ENCODE measurements at places on chromosomes 3 and 15. TPM values are rescaled to one million over a fixed set of nuclear protein-coding genes. Genes with fewer than 3 reads are reported as not detected.

DNA sequence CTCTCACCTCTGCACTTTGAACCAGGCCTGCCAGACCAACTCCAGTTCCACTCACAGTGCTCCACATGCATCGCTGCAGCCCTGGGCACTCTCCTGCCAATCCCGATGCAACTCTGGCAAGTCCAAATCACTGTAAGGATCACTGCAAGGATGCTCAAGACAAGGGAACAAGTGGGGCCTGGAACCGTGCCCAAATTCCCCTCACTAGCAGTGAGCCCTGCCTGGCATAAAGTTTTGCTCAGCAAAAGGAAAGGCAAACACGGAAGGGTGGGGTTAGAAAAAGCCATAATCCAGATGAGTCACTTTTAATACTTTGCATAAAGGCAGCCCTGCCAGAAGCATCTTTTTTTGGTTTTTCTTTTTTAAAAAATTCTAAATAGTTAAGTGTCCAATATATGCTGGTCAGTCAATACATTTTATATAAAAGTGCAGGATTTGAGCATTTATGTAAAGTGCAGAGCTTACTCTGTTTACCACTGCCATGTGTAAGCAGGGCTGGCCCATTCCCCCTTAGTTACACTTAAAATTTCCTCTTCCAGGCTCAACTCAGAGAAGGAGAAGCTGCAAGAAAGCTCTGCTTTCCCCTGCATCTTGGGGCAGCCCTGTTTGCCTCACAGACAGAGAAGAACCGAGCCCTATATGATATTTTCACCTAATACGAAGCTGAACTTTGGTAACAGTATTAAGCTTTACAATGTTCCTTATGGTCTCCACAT lies 102.2 kb downstream of the CD47 start:
- peak; percentile 83 for DNase-seq

GRCh38 chr3:49619649-49620048 lies 54.5 kb upstream of the APEH start:
- DNase-seq = no peak

- peak; percentile 95 for DNase-seq
Measured at GRCh38 chr3:195914648-195915473, 6.5 kb upstream of the TNK2 start.

GRCh38 chr3:65398953-65399352 lies 639.8 kb downstream of the MAGI1 start:
- DNase-seq = no peak

Gene PAQR9
- not detected for total RNA-seq

- no peak for DNase-seq
Measured at GRCh38 chr3:75334299-75334698, 329.8 kb upstream of the FRG2C start.

GRCh38 chr3:21533002-21533401 lies 218.0 kb downstream of the ZNF385D start:
- DNase-seq = no peak

DNA sequence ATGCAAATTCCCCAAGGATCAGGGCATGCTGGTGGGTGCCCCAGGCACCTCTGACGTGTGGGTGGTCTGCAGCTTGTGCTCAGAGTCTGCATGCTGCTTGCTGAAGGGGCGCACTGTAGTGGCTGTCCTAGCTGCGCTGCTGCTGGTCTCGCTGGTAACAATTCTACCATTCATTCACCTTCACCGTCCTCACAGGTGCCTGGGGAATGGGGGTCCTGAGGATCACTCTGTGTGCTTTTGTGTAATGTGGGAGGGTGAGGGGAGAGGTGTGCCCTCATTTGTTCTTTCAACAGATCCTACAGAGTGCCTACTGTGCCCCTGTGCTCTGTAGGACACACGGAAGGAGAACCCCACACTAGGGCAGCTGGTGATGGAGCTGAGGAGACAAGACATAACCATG lies 2.1 kb upstream of the ITGA11 start:
- no peak for DNase-seq

DNA sequence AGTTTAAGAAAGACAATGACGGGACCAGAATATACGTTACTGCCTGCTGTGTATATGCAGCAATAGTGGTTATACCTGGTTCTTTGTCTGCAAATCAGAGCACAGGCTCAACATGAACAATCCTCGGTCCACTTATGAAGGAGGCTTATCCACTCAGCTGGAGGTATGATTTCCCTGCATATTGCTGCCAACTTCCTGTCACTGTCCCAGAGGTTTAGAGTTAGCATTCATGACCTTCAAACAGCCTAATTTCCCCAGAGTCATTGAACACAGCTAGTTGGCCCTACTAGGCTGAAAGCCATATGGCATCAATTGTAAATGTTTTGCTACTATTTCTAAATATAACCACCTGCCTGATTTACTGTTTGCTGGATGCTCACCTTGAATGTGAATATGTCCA lies 224.9 kb upstream of the ZNF717 start:
- DNase-seq = no peak

Gene PGBD4
- total RNA-seq = 1.3 TPM

GRCh38 chr3:95460274-95460673 lies 1354.1 kb upstream of the EPHA6 start:
- DNase-seq = no peak

Gene TSPAN3
- total RNA-seq = 359 TPM

GRCh38 chr3:152350139-152350538 lies 81.4 kb downstream of the MBNL1 start:
- DNase-seq = no peak

DNA sequence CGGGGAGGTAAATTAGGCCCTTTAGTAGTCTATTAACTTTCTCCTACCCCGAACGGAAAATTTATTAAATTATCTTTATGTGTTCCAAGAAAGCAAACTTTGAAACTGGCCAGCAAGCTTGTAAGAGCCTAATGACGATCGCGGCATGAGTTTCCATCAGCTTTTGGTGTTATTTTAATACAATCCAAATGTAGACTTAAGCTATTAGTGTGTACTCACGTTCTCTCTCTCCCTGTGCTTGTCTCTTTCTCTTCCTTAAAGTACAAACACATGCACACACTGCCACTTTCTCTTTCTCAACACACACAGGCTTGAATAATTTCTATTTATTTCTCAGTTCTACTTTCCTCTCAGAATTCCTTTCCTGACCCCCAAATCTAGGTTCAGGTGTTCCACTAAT lies 108.8 kb upstream of the MME start:
- DNase-seq = no peak

- DNase-seq = peak; percentile 72
Measured at GRCh38 chr3:172106989-172107388, 67.6 kb downstream of the FNDC3B start.

Gene CYP11A1
- 1.1 TPM for total RNA-seq

- no peak for DNase-seq
Measured at GRCh38 chr15:71888797-71889196, 78.4 kb downstream of the NR2E3 start.

Gene SCAP
- 66.5 TPM for total RNA-seq

- no peak for DNase-seq
Measured at GRCh38 chr15:49155834-49156627, 632 bp upstream of the COPS2 start.

DNA sequence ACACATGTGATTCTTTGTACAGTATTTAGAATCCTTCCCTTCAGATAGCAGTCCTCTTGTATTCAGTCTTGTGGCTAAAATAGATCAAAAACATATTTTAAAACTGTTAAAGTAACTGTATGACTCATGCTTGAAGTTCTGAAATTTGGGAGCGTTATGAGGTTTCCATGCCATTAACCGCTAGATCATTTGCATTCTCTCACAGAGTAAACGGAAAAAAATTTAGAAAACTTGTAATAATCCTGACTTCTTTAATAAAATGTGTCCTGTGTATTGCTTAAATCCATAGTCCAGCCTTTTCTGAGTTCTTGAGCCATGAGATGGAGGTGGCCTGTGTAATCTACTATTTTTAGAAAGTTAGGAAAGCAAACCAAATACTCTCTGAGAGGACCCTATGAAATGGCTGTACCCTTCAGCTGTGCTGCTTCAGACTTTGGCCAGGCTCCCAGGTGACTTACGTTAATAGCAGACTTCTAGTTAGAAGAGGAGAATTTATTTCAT lies 33.8 kb downstream of the MBNL1 start:
- DNase-seq = peak; percentile 72

DNA sequence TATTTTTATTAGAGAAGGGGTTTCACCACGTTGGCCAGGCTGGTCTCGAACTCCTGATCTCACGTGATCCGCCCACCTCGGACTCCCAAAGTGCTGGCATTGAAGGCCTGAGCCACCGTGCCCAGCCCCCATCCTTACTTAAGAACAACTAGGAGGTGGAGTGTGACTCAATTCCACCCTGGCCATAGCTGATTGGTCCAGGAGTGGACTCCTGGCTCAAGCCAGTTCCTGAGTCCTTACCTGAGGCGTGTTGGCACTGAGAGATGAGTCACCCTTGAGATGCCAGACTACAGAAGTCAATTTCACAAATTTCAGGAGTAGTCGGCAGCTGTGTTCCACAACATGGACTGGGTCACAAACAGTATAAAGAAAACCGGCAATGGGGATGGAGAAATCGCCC lies 124.2 kb downstream of the SHQ1 start:
- DNase-seq = no peak

Gene ARPP21
- not detected for total RNA-seq

DNA sequence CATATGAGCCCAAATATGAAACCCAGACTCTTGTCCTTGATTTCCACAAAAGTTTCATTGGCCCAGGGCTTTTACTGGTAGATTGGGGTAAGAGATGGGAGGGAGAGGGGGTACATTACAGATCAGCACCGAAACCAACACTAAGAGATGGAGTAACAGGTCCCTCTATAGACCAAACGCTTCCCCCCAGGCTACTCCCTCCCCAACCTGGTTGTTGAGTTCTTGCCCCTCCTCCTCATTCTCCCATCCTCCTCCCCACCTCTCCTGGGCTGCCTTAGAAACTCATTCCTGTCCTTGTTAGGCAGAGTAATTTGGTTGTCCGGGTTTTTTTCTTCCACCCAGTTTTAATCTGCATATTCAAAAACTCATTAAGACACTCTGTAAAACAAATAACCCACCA lies 74.1 kb downstream of the MESD start:
- DNase-seq = no peak

DNA sequence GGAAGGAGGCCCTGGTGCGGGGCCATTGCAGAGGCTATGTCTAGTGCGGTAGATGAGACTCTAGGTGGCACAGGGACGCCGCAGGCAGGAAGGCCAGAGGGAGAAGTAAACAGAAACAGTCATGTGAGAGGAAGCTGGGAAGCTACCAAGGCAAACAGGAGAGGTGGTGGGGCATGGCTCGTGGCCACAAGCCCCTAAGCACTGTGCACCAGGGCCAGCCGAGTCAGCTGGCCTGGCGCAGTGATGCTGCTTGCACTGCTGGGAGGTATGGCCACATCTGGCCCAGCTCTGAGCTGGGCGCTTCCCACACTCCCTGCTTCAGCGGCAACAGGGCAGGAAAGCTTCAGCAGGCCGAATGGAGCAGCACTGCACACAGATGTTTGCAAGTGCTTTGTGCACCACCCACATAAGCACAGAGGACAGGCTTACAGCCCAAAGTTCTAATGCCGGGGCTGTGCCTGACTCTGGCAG lies 76.6 kb downstream of the SRGAP3 start:
- no peak for DNase-seq

- DNase-seq = no peak
Measured at GRCh38 chr15:39583596-39584265, 2.9 kb downstream of the THBS1 start.

Gene COL6A6
- 34.8 TPM for total RNA-seq

Gene GOLGA8Q
- total RNA-seq = 2.3 TPM

GRCh38 chr3:133987136-133987535 lies 42.6 kb downstream of the SLCO2A1 start:
- DNase-seq = no peak

DNA sequence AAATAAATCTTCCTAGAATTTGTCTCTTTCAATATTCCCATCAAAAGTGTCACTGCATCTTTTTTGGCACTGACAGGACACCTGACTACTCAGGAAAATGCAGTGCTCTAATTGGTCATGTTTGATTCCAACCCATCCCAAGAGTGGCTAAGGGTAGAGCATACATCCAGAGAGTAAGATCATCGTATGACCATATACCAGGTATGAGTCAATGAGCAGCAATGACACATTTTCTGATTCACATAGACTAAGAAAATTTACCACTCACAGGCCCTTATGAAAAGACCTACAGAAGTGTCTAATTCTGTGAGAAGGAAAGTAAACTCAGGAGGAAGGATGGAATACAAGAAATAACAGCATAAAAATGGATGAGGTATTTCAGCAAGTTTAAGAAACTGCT lies 434.2 kb downstream of the ZIC1 start:
- no peak for DNase-seq

- no peak for DNase-seq
Measured at GRCh38 chr3:21256932-21257331, 494.1 kb downstream of the ZNF385D start.

DNA sequence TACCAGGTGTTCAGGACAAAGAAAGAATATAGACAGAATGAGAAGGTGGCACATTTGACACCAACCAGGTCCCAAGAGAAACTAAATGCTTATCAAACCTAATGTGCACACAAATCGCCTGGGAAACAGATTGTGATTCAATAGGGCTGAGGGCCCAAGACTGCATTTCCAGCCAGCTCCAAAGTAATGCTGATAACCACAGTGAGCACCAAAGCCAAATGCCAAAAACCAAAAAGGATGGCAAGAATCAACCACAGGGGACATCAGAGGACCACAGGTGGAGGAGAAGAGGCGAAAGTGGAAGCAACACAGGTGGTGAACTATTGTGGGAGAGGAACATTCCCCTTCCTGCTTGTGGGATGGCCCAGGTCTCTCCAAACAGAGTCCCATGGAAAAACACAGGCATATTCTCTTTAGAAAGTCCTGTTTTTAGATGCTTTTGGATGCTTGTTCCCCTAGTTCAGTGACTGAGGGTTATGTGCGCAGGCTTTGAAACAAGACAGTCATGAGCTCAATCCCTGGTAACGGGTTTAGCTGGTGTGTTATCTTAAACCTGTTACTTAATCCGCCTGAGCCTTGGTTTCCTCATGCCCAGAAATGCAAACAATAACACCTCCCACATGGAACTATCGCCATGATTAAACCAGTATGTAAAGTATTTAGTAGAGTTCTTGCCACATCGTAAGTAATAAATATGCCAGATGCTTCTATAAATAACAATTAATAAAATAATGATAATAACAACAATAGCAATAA lies 241.7 kb downstream of the ATP8B4 start:
- DNase-seq = no peak

DNA sequence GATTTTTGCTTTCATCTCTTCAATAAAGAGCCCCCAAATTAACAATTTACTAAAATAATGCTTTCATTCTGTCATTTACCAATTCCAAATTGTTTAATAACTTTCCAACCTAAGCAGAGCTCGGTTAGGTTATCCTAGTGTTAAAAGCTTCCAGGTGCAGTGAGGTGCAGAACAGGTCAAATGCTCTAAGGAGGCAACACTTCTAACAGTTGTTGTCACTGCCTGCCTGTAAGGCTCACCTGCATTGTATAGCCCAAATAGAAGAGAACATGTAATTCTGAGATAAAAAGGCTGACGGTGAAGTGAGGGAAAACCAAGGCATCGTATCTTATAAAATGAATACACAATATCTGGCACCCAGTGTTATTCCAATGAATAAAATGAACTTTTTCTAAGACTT lies 9.1 kb downstream of the ZNF280D start:
- DNase-seq = no peak

Gene ST8SIA2
- total RNA-seq = not detected

Gene SNURF
- total RNA-seq = 11.5 TPM

- DNase-seq = no peak
Measured at GRCh38 chr3:72154391-72155335, 369.7 kb upstream of the PROK2 start.

Gene TM6SF1
- total RNA-seq = 25.4 TPM

GRCh38 chr3:61632568-61633175 lies 71.3 kb downstream of the PTPRG start:
- DNase-seq = no peak

Data from upper lobe of right lung (tissue), 1 donor.